Activated CD4-positive, alpha-beta T cell treated with anti-CD3 and anti-CD28 coated beads, Interleukin-2, amount 50 U/mL, for 1 hour (primary cell): ENCODE measurements at places on chromosomes 6 and 20.

DNA sequence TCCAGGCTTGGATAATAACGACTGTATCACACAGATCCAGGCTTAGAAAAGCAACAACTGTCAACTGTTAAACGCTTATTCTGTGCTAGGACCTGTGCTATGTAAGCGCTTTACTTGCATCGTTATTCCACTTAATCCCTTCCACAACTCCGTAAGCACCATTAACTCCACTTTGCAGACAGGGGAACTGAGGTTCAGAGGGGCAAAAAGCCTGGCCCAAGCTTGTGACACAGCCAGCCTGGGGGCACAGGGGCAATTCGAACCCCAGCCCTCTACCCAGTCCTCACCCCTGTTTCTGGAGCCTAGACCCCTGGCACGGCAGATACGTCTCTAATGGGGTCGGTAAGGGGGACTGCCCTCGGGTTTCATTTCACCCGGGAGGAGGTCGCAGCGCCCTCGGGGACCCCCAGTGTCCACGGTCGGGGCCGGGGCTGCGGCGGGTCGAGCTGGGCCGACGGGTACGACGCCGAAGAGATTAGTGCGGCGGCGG lies 411 bp downstream of the DSN1 start:
- no peak for DNase-seq

DNA sequence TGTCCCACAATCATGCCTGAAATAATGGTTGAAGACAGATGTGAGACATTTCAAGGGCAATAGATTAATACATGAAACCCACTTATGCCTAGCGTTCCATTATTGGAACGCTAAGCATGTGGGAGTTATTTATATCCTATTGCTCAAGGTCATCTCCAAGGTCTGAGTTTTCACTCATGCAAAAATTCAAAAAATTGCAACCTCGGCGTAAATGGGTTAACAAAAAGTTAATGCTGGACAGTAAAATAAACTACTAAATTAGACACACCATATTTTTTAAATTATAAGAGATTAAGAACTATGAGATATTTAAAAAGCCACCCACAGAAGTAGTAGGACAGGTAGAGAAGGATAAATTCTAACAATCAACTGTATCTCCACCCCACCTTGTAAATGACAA lies 98.4 kb downstream of the ESR1 start:
- DNase-seq, result no peak

DNA sequence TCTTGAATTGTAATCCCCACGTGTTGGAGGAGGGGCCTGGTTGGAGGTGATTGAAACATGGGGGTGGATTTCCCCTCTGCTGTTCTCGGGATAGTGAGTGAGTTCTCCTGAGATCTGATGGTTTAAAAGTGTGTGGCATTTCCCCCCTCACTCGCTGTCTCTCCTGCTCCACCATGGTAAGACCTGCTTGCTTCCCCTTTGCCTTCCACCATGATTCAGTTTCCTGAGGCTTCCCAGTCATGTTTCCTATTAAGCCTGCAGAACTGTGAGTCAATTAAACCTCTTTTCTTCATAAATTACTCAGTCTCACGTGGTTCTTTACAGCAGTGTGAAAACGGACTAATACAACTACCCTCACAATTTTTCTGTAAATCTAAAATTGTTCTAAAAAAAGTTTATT lies 26.8 kb upstream of the FAM184A start:
- no peak for DNase-seq

DNA sequence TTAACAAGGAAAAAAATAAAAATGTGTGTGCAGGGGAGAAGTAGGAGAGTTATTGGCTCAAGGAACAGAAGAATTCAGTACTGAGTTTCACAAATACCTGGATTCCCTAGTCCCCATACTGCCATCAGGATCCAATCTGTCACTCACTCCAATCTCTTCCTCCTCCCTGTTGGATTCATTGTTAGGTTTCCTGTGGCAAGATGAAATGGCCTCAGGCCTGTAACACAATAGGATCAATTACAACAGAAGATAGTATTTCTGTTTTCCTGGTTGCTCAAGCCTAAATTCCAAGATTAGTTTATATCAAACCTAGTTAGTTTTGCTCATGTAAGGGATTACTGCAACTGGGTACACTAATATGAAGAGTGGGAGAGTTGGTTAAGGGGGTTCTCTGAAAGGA lies 24.4 kb downstream of the HCRTR2 start:
- no peak for DNase-seq

DNA sequence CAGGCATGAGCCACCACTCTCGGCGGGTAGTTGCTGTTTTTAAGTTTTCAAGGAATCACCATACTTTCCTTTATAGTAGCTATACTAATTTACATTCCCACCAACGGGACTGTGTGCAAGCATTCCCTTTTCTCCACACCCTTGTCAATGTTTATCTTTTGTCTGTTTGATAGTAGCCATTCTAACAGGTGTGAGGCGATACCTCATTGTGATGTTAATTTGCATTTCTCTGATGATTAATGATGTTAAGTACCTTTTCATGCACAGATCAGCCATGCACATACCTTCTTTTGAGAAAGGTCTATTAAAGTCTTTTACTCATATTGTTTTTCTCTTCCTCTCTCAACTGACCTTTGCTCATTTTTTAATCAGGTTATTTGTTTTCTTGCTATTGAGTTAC lies 43.0 kb upstream of the CCND3 start:
- DNase-seq, result no peak
